Aortic smooth muscle cell (primary cell): ENCODE measurements at places on chromosomes 7 and 10. TPM values are rescaled to one million over a fixed set of nuclear protein-coding genes. Genes with fewer than 3 reads are reported as not detected.

WNT2 gene
- total RNA-seq = not detected in 2 replicates

SLC13A1 gene
- total RNA-seq = not detected in 2 replicates

ZEB1 gene
- 93.0 and 167 TPM in 2 replicates for total RNA-seq

IFT22 gene
- total RNA-seq = 26.8 and 29.9 TPM in 2 replicates

OPALIN gene
- total RNA-seq = not detected in 2 replicates

HOGA1 gene
- 2.5 and 3.3 TPM in 2 replicates for total RNA-seq

ITGA8 gene
- 289 and 543 TPM in 2 replicates for total RNA-seq

RHOBTB1 gene
- 9.4 and 13.8 TPM in 2 replicates for total RNA-seq

HABP2 gene
- not detected in 2 replicates for total RNA-seq

SLC29A3 gene
- 0.66 and 0.87 TPM in 2 replicates for total RNA-seq

KLF14 gene
- total RNA-seq = not detected in 2 replicates

ARHGEF35 gene
- 2.0 and 3.0 TPM in 2 replicates for total RNA-seq

BRAT1 gene
- 16.8 and 21.4 TPM in 2 replicates for total RNA-seq

IQCE gene
- 11.1 and 11.8 TPM in 2 replicates for total RNA-seq

CYP3A7 gene
- not detected in 2 replicates for total RNA-seq

ACSM6 gene
- not detected in 2 replicates for total RNA-seq

NUTM2E gene
- total RNA-seq = under 0.01 and 0.19 TPM in 2 replicates

GIGYF1 gene
- 11.4 and 11.8 TPM in 2 replicates for total RNA-seq

TYSND1 gene
- total RNA-seq = 5.8 and 7.4 TPM in 2 replicates

PHYH gene
- 22.2 and 28.8 TPM in 2 replicates for total RNA-seq

SFTPA1 gene
- not detected in 2 replicates for total RNA-seq

PDZD8 gene
- 15.9 and 18.8 TPM in 2 replicates for total RNA-seq

RNF148 gene
- 0.40 and 0.99 TPM in 2 replicates for total RNA-seq

ADAM22 gene
- total RNA-seq = 0.40 and 0.50 TPM in 2 replicates

GPR26 gene
- total RNA-seq = not detected in 2 replicates

LRIT1 gene
- not detected in 2 replicates for total RNA-seq

SHLD2 gene
- total RNA-seq = 32.4 and 32.6 TPM in 2 replicates

LIPM gene
- total RNA-seq = 0.13 TPM in 1 of 2 replicates, not detected in the other

ZNF853 gene
- total RNA-seq = 0.06 and 0.13 TPM in 2 replicates

PON3 gene
- total RNA-seq = 0.06 TPM in 1 of 2 replicates, not detected in the other

STOX1 gene
- total RNA-seq = under 0.01 and 0.06 TPM in 2 replicates

LDB3 gene
- total RNA-seq = under 0.01 and 0.12 TPM in 2 replicates

SPDYE11 gene
- not detected in 2 replicates for total RNA-seq

OR2A42 gene
- 0.06 TPM in 1 of 2 replicates, not detected in the other for total RNA-seq

FOXI2 gene
- not detected in 2 replicates for total RNA-seq

HMX3 gene
- total RNA-seq = not detected in 2 replicates

GRK5 gene
- 47.0 and 66.5 TPM in 2 replicates for total RNA-seq

AQP1 gene
- 127 and 148 TPM in 2 replicates for total RNA-seq

OPN4 gene
- not detected in 2 replicates for total RNA-seq

PKD2L1 gene
- not detected in 2 replicates for total RNA-seq

SPAM1 gene
- total RNA-seq = not detected in 2 replicates

DNA2 gene
- total RNA-seq = 6.0 and 6.9 TPM in 2 replicates

KLF6 gene
- 56.5 and 67.9 TPM in 2 replicates for total RNA-seq

PODXL gene
- total RNA-seq = 5.2 and 11.7 TPM in 2 replicates

ZDHHC4 gene
- total RNA-seq = 57.6 and 59.2 TPM in 2 replicates

BUD23 gene
- total RNA-seq = 46.8 and 73.7 TPM in 2 replicates

ACSL5 gene
- 0.92 and 0.93 TPM in 2 replicates for total RNA-seq

TET1 gene
- total RNA-seq = 1.2 and 3.4 TPM in 2 replicates

OPN1SW gene
- total RNA-seq = not detected in 2 replicates
